ENCODE measurements at places on chromosomes 16 and 17.

DNA sequence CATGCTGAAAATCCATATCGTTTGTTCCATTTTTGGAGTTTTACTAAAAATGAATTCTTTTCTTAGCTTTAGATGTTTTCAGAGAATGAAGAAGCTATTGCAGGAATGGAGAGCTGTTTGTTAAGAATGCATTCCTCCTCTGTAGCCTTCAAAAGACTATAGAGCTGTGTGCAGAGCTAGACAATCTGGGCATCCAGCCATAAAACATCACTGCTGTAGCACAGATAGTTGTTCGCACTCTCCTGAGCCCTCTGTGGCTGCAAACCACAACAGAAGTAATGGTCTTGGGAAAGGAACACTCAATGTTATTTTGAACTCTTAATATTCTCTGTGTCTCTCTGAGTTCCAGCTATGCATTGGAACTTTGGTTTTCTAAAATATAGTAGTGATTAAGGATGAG, 4.9 kb downstream of the TNRC6C start:
- DNase-seq, result no peak

GRCh38 chr17:17345686-17346427, 42.7 kb downstream of the NT5M start:
- DNase-seq, result no peak

DNA sequence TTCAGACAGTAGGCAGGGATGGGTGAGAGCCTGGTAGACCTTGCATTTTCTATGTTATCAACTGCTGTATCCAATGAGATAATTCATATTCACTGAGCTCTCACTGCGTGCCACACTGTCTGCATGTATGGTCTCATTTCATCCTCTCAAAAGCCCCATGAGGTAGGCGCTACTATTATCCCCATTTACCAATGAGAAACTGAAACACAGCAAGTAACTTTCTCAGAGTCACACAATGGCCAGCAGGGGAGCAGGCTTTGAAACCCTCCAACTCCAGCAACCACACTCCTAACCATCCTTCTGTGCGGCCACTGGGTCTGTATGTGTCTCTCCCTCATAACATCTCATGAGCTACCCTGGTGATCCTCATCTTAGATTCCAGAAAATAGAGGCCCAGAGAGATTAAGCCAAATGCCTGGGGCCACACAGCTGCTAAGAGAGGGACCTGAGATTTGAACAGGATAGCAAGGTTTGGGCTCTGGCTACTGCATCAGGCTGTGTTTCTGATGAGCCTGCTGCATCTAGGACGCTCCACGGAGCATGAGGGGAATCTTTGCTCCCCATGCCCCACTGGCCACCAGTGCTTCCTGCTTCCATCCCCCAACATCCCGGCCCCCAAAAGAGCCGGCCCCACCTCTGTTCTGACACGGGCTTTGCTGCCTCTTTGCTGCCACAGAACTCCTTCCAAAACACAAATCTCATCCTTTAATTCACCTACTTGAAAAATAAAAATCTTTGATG, 3.2 kb downstream of the CCR7 start:
- DNase-seq, result no peak

GRCh38 chr16:50372611-50373344, 4.0 kb upstream of the BRD7 start:
- peak; percentile 28 for DNase-seq

DNA sequence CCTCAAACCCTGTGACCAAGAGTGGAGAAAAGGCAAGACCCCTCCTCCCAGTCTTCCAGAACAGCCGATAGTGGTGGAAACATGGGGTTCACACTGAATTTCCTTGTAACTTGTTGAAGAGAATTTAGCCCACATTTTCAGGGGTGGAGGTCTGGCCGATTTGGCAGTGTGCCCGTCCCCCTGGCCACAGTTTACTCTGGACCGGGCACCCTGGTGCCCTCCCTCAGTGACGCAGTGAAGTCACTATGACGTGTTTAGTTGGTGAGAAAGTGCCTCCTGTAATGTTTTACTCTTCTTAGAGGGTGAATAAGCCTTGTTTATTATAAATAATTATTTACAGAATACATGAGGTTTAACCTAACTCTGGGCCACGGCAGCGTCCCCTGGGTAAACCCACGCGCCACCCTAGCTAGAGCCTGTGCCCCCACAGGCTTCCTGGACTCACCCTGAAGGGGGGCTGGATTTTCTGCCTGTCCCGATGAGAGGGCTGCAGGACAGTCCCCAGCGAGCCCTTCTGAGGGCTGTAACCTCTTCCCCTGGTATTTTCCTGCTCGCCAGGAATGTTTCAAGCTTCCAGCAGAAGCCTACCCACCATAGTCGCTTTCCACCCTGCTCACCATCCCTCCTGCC, 316.9 kb downstream of the SEC14L1 start:
- DNase-seq, result no peak

DNA sequence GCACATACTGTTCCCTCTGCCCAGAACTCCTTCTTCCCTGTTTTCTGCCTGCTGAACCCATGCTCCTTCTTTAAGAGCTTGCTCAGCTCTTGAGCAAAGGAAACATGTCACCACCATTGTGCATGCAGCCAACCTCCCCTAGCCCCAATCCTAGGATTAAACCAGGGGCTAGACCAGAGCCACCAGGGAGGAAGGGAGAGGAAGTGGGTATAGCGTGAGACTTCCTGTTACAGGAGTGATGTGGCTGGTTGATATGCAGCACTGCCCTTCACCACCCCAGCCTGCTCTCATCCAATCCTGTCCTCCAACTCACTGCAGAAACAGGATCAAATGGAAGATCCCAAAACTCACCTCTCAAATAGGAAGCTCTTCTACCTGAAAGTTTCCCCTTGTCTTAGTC, 67.1 kb upstream of the CDH5 start:
- DNase-seq, result no peak

DNA sequence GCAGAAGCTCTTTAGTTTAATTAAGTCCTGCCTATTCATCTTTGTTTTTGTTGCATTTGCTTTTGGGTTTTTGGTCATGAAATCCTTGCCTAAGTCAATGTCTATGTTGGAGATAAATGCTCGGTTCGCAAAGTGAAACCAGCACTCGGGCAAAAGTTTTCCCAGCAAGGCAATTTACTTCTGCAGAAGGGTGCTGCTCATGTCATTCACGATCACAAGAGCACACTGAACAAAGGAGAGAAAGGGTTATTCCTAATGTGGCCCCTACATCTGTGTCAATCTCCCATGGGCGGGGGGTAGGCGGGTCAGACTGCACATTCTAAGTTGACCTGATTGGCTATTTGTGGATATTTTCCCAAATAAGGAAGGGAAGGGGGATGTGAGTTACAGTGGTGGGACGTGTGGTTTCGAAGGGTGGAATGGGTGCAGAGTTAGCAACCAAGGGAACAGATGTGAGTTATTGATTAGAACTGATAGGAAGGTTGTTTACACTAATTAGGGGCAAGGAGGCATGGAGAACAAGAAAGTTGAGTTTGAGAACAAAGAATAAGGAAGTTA, 23.0 kb downstream of the ATF7IP2 start:
- DNase-seq, result no peak

DNA sequence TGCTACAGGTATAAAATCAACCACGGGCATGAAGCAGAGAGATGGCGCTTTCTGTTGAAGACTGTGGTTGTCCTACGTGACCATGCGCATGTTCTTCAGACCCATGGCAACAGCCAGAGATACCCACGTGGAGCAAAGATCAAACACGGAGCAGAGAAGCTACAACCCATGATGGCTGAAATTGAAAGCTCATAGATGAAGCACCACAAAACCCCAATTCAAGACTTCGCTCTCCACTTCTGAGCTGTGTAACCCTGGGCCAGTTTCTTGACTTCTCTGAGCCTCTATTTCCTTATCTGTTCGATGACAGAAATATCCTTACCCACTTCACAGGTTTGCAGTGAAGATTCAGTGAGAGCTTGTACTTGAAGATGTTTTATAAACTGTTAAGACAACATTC, 49.6 kb downstream of the C16orf95 start:
- DNase-seq, result no peak
